PC-3 (cell line): ENCODE measurements at places on chromosomes 6 and 20. TPM values are rescaled to one million over a fixed set of nuclear protein-coding genes. Genes with fewer than 3 reads are reported as not detected.

MYCT1 gene
- 0.55 TPM in 1 of 2 replicates, not detected in the other for total RNA-seq

NRN1 gene
- total RNA-seq = not detected in 2 replicates

LCA5 gene
- total RNA-seq = 0.73 and 0.86 TPM in 2 replicates

RHAG gene
- total RNA-seq = not detected in 2 replicates

IMPG1 gene
- total RNA-seq = not detected in 2 replicates

FAM209B gene
- 0.58 TPM in 1 of 2 replicates, not detected in the other for total RNA-seq

AGPAT4 gene
- 3.8 and 3.9 TPM in 2 replicates for total RNA-seq

XKR7 gene
- not detected in 2 replicates for total RNA-seq

RBM24 gene
- 2.0 and 3.2 TPM in 2 replicates for total RNA-seq

MOXD1 gene
- total RNA-seq = 5.0 and 9.9 TPM in 2 replicates

HDGFL1 gene
- not detected in 2 replicates for total RNA-seq

VWA7 gene
- 0.98 and 1.9 TPM in 2 replicates for total RNA-seq

ZNF292 gene
- 8.9 and 16.9 TPM in 2 replicates for total RNA-seq

LTV1 gene
- 20.7 and 25.1 TPM in 2 replicates for total RNA-seq

GPX5 gene
- not detected in 2 replicates for total RNA-seq

LBP gene
- not detected in 2 replicates for total RNA-seq

TSHZ2 gene
- not detected in 2 replicates for total RNA-seq

HCK gene
- not detected in 2 replicates for total RNA-seq

DUSP15 gene
- total RNA-seq = not detected in 2 replicates

AGPAT1 gene
- total RNA-seq = 54.7 and 59.6 TPM in 2 replicates

TAAR9 gene
- total RNA-seq = not detected in 2 replicates

UNC5CL gene
- 0.58 and 1.4 TPM in 2 replicates for total RNA-seq

AKAP7 gene
- total RNA-seq = 3.6 and 7.4 TPM in 2 replicates

PGBD1 gene
- total RNA-seq = 6.2 and 9.0 TPM in 2 replicates

WFDC5 gene
- not detected in 2 replicates for total RNA-seq

TUBE1 gene
- total RNA-seq = 9.5 and 9.6 TPM in 2 replicates

PROCR gene
- 45.4 and 55.7 TPM in 2 replicates for total RNA-seq

NKX2-4 gene
- total RNA-seq = not detected in 2 replicates

MTFR2 gene
- 6.2 and 12.4 TPM in 2 replicates for total RNA-seq

SIRPB2 gene
- 0.52 and 2.1 TPM in 2 replicates for total RNA-seq

EEF1A2 gene
- 463 and 559 TPM in 2 replicates for total RNA-seq

HLA-DPB1 gene
- not detected in 2 replicates for total RNA-seq

LRRC73 gene
- total RNA-seq = 0.22 and 0.75 TPM in 2 replicates

PSORS1C2 gene
- not detected in 2 replicates for total RNA-seq

ATP6V1G2 gene
- 1.1 and 1.2 TPM in 2 replicates for total RNA-seq

BTN1A1 gene
- total RNA-seq = not detected in 2 replicates

TAGAP gene
- not detected in 2 replicates for total RNA-seq

MRPL18 gene
- total RNA-seq = 123 and 155 TPM in 2 replicates

PPIL4 gene
- total RNA-seq = 11.1 and 12.8 TPM in 2 replicates

ANKS1A gene
- total RNA-seq = 18.8 and 21.3 TPM in 2 replicates

RNF182 gene
- 20.2 and 24.7 TPM in 2 replicates for total RNA-seq

DZANK1 gene
- total RNA-seq = 2.6 and 3.2 TPM in 2 replicates
